ENCODE measurements at places on chromosomes 11 and 22.

GRCh38 chr11:10722307-10722706 is 28.7 kb upstream of the CTR9 start:
- DNase-seq: no peak

DNA sequence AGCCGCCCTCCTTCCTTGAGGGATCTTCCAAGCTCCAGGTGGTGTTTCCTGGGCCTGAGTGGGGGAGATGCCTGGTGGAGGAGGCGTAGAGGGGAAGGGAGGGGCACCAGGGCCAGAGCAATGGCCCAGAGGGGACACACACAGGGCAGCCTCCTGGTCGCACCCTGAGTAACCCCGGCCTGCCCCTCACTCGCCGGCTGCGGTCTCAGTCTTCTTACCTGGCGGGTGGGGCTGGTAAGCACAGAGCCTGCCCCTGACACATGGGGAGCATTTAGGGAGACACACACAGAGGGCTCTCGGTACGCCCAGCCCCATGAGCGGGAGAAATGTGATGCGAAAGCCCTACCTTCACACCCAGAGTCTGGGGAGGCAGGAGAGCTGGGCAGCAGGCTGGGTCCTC is 23.9 kb downstream of the IGF2 start:
- no peak for DNase-seq

DNA sequence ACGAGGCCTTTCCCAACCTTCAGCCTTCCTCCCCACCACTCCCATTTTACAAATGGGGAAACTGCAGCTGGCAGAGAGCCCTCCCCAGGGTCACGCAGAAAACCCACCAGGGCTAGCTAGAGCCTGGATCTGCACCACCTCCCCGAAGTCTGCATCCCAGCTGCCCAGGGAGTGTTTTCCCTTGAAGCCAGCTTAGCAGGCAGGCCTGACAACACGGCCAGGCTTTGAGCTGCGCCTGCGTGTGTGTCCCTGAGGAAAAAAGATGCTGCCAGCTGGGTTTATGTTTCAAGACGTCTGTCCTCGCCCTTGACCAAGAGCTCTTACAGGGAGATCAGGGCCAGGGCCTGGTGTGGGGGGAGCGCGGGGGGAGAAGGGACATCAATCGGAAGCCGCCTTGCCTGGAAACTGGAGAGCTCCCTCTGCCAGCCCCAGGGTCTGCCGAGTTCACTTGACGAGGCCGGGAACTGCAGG is 20.3 kb downstream of the WNT11 start:
- DNase-seq: no peak

DNA sequence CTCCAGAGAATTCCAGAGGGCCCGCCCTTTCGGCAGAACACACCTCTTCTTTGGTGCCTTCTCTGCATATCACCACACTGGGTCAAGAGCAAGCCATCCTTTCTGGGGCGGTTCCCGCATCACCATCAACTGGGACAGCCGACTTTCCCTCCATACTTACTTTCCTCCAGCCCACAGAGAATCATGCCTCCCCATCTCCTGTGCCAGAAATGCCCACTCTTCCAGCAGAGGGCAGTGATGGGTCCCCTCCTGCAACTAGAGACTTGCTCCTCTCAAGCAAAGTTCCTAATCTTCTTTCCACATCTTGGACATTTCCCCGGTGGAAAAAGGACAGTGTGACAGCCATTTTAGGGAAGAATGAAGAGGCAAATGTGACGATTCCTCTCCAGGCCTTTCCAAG is 157.7 kb downstream of the C11orf91 start:
- DNase-seq: peak; percentile 49

GRCh38 chr11:6022956-6023355 is 7.6 kb downstream of the OR56A1 start:
- DNase-seq: no peak

All from fibroblast of skin of right biceps (primary cell).